DND-41 (cell line): ENCODE measurements at places on chromosomes 11 and 22.

- DNase-seq = no peak
Measured at GRCh38 chr11:92752122-92752521, 217.3 kb upstream of the MTNR1B start.

- DNase-seq = no peak
Measured at GRCh38 chr11:61071913-61072312, 30.4 kb upstream of the CD5 start.

- DNase-seq = no peak
Measured at GRCh38 chr22:42872821-42873220, 15.7 kb upstream of the ARFGAP3 start.

DNA sequence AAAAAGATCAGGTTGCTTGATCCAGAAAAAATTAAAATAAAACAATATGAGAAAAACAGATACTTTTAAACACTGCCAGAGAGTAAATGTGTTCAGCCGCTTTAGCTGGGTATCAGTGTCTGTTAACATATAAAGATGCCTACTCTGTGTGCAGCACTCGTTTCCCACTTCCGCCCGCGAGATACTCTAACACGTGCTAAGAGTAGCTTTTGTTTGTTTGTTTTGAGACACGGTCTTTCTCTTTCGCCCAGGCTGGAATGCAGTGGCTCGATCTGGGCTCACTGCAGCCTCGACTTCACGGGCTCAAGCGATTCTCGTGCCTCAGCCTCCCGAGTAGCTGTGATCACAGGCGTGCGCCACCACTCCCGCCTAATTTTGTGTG is 531 bp upstream of the MEN1 start:
- DNase-seq = no peak

GRCh38 chr11:119373921-119374631 is 7.4 kb downstream of the USP2 start:
- peak; percentile 49 for DNase-seq

DNA sequence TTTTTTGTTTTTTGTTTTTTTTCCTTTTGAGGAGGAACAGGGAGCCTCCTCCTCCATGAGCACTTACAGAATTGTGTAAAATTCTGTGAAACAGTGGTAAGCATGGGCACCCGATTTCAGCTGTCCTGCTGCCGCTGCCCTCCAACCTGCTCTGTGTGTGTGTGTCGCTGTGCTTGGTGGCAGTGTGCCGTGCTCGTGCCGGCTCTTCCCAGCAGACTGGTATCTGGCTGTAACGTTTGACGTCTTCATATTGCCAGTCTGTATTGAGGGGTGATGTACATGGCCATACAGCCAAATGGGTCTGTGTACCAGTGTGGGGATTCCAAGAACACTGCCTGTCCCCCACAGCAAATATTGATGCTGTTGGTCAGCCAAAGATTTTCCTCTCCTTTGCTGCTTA is 97.1 kb downstream of the CWC15 start:
- no peak for DNase-seq

DNA sequence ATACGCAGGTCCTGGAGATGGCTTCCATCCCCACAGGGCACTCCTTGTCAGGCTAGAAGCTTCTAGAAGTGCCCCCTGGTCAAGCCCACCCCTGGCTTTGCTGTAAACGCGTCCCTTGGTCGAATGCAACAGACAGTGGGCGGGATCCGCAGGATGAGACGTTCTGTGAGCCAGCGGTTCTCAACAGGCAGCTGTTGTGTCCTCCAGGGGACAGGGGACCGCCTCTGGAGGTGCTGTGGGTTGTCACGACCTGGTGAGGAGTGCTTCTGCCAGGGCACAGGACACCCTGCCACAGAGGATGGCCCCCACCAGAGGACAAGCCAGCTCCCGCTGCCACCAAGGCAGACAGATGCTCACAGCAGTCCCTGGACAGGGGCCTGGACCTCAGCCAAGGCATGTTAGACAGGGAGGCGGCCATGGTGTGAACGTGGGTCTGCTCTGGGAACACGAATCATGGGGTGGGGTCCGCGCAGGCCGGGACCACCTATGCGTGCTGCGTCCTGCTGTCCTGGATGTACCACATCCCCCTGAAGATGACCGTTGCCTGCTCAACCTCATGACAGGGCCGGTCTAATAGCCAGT is 11.7 kb downstream of the CRELD2 start:
- DNase-seq = no peak

GRCh38 chr11:44601471-44602370 is 36.3 kb downstream of the CD82 start:
- DNase-seq = no peak

DNA sequence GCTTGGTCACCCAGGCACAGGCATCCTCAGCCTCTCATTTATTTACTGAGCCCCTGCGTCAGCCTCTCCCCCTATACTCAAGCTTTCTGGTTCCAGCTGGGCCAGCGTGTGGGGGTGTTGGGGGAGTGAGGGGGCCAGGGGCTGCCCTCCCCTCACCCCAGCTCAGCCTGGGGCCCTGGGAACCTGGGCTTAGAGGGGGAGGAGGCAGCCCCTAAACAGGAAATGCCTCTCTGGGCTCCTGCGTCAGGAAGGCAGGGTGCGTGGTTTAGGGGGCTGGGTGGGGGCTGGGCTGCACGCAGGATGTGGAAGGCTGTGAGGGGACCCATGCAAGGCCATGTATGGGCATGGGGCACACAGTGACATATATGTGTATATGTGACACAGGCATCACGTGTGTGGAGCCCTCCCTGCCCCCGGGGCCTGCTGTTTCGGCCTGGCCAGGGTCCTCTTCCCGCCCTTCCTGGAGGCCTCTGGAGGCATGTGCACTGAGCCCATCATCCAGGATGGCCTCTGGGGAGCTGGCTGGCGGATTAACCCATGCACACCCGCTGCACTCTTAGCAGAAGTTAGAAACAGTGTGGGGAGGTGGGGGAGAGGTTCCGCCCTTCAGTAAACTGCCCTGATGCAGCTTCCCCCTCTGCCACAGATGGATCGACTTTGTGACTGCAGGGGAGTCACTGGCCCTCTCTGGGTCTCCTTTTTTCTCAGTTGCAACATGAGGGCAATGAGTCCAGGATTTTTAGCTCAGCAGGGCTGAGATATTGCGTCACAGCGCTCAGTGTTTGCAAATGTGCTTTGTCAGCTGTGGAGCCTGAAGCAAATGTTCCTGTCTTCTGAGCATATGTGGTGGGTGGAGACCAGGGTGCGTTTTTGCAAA is 1.1 kb upstream of the CD248 start:
- peak; percentile 94 for DNase-seq

DNA sequence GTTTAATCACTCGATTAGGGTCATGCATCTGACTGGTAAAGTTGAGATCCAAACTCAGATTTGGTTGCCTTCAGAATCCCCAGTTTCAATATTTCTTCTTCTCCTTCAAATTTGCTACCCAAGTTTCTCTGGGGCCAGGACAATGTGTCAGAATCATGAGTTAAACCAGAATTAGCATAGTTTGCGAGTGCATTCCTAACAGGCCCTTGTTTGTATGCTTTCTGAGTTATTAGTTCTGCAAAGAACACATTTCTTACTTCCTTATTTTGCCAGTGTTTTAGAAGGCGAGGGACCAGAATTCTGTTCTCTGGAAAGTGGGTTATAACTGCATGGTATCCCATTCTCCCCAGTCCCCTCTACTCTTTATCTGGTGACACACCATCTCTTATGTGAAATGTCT is 112.0 kb downstream of the ARL14EP start:
- DNase-seq = no peak

DNA sequence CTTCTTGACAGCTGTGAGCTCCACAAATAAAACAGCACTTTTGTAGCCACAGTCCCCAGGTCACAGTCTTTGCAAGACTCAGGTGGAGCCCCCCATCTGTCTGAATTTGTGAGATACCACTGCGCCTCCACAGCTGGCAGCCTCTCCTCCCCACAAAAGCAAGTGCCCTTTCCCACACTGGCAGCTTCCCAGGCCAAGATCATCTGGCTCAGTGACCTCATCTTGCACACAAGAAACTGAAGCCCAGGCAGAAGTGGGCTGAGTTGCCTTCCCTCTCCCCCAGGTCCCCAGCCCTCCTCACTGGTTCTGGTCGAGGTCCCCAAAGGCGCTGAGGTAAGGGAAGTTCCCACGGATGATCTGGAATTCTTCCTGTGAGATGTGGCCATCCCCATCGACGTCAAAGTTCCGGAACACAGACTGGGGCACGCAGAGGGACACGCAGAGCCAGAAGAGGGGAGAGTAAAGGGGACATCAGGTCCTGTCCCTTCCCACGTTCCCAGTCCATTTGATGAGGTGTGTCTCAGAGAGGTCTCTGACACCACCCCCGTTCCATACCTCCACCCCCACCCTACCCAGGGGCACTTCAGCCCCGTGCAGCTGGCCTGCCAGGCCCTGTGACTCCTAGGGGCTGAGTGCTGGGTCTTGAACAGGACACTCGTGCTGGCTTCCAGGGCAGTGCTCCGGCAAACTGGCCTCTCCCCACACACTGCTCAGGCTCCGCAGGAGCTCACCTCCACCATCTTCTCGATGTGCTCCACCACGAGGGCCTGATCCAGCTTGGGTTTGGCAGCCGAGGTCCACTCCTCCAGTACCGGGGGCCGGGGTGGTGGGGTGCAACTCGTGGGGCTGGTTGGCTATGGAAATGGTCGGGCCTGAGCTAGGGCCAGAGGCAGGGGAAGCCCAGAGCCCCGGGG is 8.9 kb downstream of the RASGRP2 start:
- DNase-seq = no peak

DNA sequence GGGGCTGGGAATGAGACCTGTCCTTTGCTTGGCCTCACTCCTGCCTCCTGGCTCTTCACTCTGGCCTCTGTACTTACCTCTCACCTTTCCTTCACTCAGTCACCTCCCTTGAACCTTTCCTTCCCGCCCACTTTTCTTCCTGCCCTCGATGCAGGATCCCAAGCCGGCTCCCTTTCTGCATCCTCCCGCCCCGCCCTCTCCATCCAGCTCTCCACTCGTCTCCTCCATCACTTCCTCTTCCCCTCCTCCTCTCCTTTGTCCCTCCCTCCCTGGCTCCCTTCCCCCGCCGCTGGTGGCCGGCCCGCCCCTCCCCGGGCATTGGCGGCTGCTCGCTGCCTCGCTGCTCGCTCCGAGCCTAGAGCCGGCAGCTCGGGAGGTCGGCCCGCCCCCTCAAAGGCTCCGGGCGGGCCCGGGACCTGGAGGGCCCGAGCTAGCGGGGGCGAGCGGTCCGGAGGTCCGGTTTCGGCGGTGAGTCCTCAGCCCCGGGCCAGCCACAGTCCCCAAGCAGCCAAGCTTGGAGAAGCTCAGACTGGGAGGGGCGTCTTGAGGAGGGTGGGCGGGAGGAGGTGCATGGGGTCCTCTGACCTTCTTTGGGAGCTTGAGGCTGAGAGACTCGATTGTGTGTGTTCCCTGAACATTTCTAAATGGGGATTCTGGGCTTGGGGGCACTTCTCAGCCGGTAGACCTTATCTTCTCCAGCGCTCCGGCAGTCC is 13.8 kb downstream of the PHLDB1 start:
- DNase-seq = peak; percentile 81

DNA sequence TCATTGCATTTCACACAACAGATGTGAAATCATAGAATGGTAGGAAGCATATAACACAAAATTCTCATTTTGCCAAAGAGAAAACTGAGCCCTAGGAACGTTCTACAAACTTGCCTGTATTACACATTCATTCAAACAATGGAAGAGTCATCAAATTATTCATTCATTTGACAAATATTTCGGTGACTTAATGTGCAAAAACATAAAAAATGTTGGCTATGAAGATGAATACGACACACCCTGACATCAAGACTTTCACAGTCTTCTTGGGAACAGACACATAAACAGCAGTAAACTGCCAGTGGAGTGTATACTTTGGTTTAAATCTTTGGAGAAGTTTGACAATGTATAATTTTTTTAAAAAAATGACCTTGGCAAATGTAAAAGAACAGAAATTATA is 20.4 kb upstream of the C11orf87 start:
- DNase-seq = no peak

GRCh38 chr11:116618461-116618860 is 154.3 kb downstream of the BUD13 start:
- no peak for DNase-seq

DNA sequence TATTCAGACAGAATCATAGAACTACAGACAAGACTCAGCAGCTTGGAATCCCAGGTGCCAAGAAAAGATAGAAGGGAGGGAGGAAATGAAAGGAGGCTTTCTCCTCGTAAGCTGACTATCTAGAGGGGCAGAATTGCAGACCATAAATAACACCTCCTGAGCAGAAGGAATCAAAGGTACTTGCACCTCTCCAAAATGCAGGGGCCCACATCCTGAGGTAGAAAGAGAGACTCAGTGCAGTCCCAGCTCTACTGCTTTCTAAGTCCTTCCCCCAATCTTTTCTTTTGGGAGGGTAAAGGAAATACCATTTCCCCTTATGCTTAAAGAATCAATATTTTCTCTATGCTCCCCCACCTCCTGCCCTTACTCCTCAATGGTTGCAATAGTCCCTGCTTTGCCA is 55.2 kb downstream of the SYTL2 start:
- no peak for DNase-seq

- DNase-seq = no peak
Measured at GRCh38 chr22:23835484-23836144, 3.2 kb downstream of the DERL3 start.

GRCh38 chr11:44628730-44629700 is 63.6 kb downstream of the CD82 start:
- peak; percentile 0 for DNase-seq

DNA sequence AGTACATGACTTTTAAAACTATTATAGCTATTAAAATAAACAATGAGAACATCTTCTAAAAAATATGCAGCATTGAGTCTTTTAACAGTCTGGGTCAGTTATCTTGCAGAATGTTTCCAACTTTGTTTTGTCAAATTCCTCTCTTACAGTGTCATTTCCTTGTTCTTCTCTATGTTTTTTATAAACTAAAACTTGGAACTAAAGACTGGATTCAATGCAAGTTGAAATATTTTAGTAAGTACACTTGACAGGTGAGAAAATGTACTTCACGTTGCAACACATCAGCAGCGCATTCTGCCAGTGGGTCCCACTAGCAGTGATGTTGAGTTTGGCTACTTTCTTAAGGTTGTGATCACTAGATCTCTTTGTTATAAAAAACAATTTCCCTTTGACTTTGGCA is 1407.6 kb upstream of the RAG2 start:
- DNase-seq = no peak

GRCh38 chr22:35020517-35020916 is 45.4 kb upstream of the ISX start:
- no peak for DNase-seq

DNA sequence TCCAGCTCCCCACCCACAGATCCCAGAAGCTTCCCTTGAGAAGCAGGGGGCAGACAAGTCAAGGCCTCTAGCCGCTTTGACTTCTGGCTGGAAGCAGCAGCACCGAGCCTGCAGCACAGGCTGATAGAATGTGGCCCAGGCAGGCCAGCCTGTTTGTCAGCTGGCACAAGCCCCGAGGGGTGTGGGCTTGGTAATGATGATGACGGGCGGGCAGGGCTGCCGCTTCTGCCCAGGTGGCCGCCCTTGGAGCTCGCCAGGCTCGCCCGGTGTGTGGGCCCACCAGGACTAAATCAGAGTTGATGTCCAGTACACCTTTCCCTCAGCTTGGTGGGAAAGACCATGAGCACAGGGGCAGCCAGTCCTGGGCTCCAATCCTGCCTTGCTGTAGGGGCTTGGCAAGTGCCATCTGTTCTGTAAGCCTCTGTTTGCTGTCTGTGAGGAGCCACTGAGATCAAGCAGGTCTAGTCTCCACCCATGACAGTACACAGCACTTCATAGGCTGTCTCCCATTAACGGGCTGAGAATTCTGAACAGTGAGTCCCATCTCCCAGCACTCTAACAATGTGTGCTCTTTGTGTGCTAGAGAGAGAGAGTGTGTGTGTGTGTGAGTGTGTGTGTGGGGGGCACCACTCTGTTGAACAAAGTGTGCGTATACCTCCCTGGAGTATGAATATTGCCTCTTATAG is 26.8 kb downstream of the MICAL2 start:
- DNase-seq = no peak

- DNase-seq = no peak
Measured at GRCh38 chr22:50600967-50601668, 525 bp downstream of the MAPK8IP2 start.
